ENCODE measurements at places on chromosomes 1 and 21. TPM values are rescaled to one million over a fixed set of nuclear protein-coding genes. Genes with fewer than 3 reads are reported as not detected.
A peak's percentile ranks its signal among the peaks of the same experiment; 100 is the strongest.

The GNAT2 gene
- not detected for polyA plus RNA-seq

The PLA2G2F gene
- polyA plus RNA-seq = not detected

The NPHS2 gene
- not detected for polyA plus RNA-seq

DNA sequence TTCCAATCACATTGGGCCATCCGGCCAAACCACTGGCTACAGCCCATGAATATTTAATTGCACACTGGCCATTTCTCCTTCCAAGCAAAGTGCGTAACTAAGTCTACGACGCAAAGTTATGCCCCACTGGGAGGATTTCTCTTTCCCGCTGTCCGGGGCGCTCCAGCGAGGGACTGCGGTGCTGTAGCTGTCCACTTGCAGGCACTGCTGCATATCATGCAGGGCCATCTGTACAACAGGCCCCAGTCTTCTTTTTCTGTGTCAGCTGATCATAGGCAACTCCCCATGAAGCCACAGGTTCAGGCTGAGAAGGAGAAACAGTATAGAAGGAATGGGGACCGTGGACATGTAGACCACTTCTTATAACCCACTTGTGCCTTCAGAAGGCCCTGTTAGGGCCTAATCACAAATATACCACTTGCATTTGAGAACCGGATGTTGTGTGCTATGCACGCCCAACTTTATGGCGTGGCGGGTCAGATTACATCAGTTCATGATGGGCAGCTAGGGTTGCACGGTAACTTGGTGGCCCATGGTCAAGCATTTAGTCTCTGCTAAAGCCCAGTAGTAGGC, 58.0 kb downstream of the ADSS2 start:
- DNase-seq = no peak

The RNF186 gene
- polyA plus RNA-seq = not detected

GRCh38 chr1:100391675-100392074, 39.4 kb downstream of the CDC14A start:
- no peak for DNase-seq

DNA sequence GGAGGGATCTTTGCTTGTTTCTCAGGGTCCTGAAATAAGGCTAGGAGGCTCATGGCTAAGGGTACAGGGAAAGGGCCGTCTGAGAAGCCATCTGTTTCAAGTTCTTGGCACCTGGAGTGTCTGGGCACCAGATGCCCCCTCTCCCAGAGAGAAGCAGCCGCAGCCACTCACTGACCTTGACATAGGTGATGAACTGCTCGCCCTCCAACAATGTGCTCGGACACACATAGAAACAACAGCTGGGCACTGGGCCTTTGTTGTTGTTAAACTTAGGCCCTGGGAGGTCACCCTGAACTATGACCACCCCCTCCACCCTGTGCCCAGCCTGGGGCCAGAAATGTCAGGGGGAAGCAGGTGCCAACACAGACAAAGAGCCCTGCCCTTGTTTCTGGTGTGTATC, 9.2 kb upstream of the TNNI1 start:
- DNase-seq = no peak

- DNase-seq = no peak
Observed at GRCh38 chr21:36849461-36850105, 116.9 kb downstream of the HLCS start.

The CYB5RL gene
- polyA plus RNA-seq = 4.0 TPM

GRCh38 chr21:31420354-31420753, 76.3 kb upstream of the TIAM1 start:
- DNase-seq = no peak

The ASCL5 gene
- not detected for polyA plus RNA-seq

The PLCH2 gene
- polyA plus RNA-seq = 0.06 TPM

DNA sequence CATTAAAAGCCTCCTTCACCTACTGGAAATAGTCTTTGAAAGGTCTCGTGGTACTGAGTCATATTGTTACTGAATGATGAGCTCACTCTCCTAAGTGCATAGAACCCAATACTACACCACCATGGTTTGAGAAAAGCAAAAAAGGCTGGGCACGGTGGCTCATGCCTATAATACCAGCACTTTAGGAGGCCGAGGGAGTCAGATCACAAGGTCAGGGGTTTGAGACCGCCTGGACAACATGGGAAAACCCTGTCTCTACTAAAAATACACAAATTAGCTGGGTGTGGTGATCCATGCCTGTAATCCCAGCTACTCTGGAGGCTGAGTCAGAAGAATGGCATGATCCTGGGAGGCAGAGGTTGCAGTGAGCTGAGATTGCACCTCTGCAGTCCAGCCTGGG, 3.3 kb upstream of the HNRNPCL1 start:
- no peak for DNase-seq

DNA sequence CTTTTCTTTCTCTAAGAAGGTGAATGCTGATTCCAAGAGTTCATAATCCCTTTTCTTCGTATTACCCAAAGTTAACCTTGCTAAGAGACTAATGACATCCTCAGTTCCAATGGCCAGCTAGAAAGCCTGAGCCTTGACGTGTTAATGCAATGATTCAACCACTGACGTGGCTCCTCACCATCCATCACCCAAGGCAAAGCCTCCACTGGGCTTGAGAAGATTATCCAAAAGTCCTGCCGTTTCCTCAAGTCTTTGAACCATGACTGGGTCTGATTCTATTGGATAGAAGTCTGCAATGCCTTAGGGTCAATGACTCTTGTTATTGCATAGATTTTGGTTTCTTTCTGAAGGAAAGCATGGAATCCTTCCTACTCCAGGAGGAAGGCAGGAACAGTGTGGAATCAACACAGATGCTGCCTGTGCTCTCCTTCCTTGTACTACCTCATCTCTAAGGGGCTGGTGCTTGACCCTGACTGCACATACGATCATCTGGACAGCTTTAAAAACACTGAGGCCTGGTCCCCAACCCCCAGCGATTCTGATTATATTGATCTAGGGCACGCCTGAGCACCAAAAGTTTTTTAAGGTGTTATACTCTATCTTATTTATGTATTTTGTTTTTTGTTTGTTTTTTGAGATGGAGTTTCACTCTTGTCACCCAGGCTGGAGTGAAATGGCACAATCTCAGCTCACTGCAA, 69.3 kb upstream of the ANGPTL1 start:
- DNase-seq = peak; percentile 46

GRCh38 chr1:115445090-115445489, 107.0 kb upstream of the NGF start:
- no peak for DNase-seq

The OR2T35 gene
- not detected for polyA plus RNA-seq

DNA sequence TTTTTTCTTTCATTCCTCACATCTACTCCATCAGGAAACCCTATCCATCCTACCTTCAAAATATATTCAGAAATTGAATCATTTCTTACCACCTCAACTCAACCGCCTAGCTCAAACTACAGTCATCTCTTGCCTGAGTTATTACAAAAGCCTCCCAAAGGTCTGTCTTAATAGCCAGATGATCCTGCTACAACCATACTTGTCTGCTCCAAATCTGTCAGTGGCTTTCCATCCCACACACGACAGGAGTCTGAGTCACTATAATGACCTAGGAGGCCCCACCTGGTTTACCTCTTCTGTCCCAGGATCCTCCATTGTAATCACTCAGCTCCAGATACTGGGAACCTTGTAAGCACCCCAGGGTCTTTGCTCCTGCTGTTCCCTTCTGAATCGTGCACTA, 37.1 kb upstream of the IL12RB2 start:
- no peak for DNase-seq

The CHRNB2 gene
- 0.06 TPM for polyA plus RNA-seq

- DNase-seq = no peak
Observed at GRCh38 chr1:236511735-236512418, 11.9 kb upstream of the LGALS8 start.

- no peak for DNase-seq
Observed at GRCh38 chr21:44088401-44088780, 18.8 kb upstream of the PWP2 start.

The MANEAL gene
- polyA plus RNA-seq = 0.65 TPM

DNA sequence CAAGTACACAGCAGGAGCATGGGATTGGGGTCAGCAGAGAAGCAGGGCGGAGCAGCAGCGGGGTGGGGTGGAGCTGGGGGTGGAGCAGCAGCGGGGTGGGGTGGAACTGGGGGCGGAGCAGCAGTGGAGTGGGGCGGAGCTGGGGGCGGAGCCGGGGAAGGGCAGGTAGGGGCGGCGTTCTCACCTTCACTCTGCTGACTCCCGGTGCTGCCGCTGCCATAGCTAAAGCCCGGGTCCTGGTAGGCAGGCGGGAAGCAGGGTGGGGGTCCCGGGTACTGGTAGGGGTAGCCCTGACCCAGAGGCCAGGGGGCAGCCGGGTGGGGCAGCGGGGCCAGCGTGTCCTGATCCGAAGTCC, 6.7 kb downstream of the TAS1R3 start:
- DNase-seq = no peak

DNA sequence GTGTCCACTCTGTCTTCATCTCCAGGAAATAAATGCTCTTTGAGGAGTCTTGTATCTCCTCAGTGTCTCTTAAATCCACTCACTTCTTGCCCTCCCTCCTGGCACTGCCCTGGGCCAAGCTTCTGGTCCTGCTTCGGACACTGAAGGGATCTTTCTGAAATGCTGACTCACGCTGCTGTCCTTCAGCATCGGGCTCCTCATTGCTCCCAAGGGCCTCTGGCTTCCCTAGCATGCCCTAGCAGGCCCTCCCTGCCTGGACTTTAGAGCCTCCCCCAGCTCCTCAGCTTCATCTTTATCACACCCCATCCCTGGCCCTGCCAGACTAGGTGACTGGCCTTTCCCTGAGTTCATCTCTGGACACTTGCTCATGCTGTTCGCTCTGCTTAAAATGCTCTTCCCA, 96.6 kb downstream of the FOXD2 start:
- DNase-seq = no peak

DNA sequence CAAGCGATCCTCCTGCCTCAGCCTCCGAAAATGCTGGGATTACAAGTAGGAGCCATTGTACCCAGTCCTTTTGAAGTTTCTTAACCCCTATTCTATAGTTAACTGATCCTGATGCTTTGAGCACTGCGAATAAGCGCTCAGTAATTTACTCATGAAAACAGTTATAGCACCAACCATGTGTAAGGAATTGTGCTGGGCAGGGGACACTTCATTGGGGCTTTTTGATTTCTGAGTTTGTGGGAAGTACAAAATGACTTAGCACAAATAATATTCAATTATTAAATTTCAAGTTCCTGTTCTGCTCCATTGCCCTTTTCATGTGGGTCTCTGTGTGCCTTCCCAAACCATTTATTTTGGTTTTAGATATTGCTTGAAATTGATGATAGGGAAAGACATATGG, 6.2 kb upstream of the HIPK1 start:
- DNase-seq = no peak

The DNAJC28 gene
- polyA plus RNA-seq = 1.3 TPM

The IL22RA1 gene
- not detected for polyA plus RNA-seq

DNA sequence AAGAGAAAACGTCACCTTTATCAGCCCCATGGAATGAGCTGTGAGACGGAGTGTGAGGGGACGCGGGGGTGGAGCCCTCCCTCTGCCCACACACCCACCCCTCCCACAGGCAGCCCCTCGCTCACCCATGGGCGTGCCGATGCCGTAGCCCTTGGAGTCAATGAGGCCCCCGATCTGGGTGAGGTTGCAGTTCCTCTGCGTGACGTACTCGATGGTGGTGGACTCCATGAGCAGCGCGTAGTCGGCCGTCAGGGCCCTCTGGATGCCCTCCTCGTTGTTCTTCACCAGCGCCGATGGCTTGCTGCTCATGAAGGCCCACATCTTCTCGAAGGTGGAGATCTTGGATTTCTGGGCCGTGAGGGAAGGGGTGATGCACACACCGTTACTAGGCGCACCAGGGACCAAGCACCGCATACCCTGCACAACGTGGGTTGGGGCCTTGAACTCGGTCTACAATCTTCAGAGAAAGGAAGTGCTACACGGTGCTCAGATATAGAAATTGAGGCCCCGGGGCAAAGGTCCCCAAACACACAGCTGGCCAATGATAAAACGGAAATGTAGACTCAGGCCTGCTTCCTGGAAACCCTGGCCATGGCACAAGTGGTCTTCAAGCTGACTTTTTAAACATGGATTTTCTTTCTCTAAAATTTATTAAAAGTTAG, 228.2 kb downstream of the GRIK3 start:
- DNase-seq = no peak

DNA sequence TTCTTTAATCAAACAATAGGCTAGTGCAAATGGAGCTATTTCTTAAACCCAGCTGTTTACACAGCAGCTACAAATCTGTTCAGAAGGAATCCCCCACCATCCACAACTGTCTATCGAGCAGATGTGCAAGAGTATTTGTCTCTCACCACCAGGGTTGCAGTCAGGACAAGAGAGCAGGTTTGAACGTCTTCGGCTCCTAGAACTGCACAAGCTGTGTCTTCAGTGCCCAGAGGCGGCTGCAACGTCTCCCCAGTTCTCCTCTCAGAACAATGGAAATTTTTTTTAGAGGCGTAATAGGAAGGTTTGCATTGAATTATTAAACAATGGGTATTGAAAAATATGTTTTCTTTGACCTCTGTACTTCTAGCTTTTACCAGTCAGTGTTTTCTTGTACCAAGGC, 7.3 kb downstream of the OVAAL start:
- DNase-seq = no peak

The CR2 gene
- polyA plus RNA-seq = not detected

- DNase-seq = no peak
Observed at GRCh38 chr1:7669559-7670311, 101.4 kb upstream of the VAMP3 start.

The CELA2A gene
- not detected for polyA plus RNA-seq

DNA sequence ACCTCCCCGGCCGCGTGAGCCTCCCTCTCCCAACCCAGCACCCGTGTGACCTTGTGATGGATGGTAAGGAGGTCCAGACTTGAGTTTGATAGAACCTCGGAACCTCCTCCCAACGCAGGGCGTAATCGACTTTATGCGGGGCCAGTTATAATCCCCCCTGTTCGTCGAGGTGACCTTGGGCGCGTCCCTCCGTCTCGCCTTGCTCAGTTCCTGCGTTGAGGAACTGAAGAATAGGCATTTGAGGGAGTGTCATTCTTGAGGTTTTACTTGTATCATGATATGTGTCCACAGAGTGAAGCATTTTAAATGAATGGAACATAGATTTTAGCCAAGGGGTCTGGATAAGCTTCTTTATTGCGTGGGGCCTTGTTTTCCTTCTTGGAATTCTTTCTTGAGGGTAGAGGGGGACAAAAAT, 433 bp downstream of the TIMM17A start:
- no peak for DNase-seq

DNA sequence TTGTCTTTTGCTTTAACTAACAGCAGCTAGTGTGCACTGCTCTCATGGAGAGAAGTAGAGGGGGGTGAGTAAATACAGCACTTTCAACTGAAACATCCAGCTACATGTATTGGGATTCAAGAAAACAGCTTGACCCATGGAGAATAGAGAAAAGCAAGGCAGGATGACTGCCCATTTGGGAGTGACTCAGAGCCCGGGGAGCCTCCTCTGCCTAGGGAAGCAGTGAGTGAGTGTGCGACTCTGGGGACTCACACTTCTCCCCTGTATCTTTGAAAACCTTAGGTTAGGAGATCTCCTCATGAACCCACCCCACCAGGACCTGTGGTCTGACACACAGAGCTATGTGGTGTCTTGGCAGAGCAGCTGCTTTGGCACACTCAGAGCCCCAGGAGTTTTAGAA, 82.0 kb upstream of the PTGFR start:
- no peak for DNase-seq

Measured in AG04450 (cell line).